ENCODE measurements at places on chromosomes 3 and 15.

GRCh38 chr3:143693506-143693905, 154.8 kb downstream of the SLC9A9 start:
- DNase-seq, result no peak

DNA sequence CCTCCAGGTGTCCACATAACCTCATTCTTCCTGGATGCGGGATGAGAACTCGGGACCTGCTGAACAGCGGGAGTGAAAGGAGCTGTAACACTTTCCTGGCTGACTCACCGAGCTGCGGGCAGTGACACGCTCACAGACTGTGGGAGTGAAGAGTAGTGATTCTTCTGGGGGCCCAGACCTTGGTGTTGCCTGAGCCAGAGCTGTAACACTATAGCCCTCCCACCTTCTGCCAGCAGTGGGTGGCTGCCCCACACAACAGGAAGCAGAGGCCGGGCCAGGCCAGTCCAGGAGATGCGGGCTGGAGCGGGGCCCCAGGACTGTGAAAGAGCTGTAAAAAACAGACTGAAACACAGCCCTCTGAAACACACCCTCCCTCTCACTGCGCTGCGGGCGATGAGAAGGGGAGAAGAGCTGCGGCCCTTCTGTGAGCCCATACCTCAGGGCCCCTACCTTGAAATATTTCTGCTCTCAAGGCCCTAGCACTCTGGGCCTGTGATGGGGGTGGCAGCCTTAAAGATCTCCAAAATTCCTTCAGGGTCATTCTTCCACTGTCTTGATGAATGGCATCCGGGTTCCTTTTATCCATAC, 464.0 kb upstream of the CCDC54 start:
- DNase-seq, result no peak

GRCh38 chr3:182108371-182108770, 396.6 kb downstream of the SOX2 start:
- DNase-seq, result no peak

- no peak for DNase-seq
These were observed 4.0 kb upstream of the LMCD1 start for GRCh38 chr3:8497582-8497981.

- no peak for DNase-seq
These were observed 18.3 kb downstream of the CLSTN2 start for GRCh38 chr3:139953131-139953910.

- peak; percentile 58 for DNase-seq
These were observed at the start of gene APBA2 for GRCh38 chr15:28885630-28886430. APBA2 (plus strand) TSS chr15:28885974; CDS start chr15:29053885, 167,911 bp downstream.

DNA sequence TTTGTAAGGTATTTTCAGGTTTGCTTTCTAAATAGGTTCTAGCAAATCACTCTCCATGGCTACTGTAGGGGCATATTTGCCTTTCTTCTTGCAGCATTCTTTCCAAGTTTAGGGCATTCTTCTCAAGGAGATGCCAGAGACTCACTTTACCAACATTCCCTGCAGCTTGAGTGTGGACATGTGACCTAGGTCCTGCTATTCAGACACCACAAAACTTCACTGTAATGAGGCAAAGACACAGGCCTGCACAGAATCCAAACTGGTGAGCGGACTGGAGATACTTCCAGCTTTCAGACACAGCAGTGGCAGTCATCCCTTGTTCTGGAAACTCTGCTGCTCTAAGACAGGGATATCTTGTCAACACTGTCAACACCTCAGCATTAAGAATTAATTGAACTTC, 146.4 kb upstream of the PFN2 start:
- DNase-seq, result no peak

- DNase-seq, result no peak
These were observed 3.8 kb downstream of the TP53BP1 start for GRCh38 chr15:43489191-43489590.

- no peak for DNase-seq
These were observed 4.4 kb downstream of the NAALADL2 start for GRCh38 chr3:174863488-174863887.

DNA sequence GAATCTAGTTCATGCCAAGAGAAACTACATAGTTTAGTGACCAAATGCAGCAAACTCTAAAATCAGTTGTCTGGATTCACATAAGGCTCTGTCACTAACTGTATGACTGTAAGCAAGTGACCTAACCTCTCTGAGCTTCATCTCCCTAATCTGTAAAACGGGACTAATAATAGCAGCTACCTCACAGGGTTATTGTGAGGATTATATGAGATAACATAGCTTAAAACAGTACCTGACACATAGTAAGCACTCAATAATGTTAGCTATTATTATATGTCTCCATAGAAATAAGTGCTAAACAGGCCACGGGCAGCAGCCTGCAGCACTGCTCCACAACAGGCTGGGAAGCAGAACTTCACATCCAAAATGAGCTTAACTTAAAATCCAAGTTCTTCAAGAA, 30.2 kb downstream of the NPTN start:
- no peak for DNase-seq

- no peak for DNase-seq
These were observed 107.4 kb upstream of the MLF1 start for GRCh38 chr3:158463556-158463955.

DNA sequence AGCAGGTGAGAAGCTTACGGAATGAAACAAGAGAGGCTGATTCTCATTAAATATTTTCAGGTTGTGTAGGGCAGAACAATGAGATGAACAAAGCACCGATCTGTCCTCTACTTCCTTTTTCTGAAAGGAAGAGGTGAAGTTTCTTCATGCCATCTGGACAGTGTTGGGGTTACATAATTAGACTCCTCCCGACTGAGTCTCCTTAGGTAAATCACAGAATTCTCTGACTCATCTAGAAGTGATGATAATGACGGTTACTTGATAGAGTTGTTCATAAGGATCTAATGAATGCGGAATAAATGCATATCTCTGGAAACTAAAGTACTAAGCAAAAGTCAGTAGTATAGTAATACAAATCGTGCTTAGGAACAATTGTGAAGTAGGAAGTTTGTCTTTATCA, 21.2 kb downstream of the CRTC3 start:
- no peak for DNase-seq

GRCh38 chr15:38029736-38030135, 95.3 kb downstream of the TMCO5A start:
- no peak for DNase-seq

DNA sequence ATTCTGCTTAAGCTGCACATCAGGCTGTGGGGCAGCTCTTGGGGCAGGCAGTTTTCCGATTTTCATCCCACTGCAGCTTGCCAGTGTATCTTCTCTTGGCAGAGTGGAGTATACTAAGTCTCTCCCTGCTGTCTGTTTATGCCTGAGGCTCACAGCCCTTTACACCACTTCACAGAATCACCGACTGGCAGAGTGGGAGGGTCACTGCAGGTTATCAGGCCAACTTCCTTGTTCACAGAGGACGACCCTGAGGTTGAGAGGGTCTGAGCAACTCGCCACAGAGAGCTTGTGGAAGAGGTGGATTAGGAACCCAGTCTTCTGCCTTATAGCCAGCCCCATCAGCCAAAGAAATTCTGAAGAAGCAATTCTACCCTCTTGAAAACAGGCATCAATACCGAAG, 30.9 kb downstream of the KIF9 start:
- DNase-seq, result no peak

DNA sequence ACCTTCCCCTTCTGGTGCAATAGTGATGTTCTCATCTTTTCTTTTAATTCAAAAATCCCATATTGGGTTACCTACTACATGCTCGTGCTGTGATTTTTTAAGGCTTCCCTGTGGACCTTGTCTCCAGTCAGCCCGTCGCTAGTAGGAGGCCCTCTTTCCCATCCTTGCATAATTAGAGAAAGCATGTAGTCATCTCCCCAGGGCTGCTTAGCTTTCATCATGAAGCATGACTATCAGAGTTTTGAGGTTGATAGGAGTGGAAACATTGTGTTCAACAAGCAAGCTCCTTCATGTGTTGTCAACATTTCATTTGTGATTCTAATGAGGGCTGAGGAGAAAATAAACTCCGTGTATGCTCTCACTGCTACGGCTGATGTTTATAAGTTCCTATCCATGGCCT, 8.7 kb upstream of the LRTM1 start:
- DNase-seq, result no peak

DNA sequence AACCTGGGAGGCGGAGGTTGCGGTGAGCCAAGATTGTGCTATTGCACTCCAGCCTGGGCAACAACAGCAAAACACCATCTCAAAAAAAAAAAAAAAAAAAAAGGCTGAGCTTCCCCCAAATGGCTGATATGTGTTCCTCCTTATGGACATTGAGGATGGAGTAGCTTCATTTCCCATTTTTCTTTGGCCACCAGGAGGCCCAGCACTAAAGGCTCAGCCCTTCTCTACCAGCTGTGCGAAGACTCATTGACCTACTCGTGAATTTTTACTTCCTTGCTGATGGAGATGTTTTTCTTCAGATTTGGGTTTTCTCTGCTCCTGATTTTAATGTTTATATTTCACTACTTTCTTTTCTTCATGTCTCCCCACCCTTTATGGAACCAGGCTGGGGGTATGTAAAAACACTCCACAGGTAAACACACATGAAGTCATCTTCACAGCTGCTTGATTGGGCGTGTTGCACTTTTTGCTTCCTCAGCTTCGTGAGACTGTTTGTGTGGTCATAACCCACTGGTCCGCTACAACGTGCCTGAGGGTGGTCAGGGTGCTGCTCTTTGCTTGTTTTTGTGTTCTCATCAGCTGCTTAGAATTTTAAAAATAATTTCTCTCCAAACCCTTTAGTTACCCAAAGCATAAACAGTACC, 13.5 kb downstream of the SEMA4B start:
- no peak for DNase-seq

DNA sequence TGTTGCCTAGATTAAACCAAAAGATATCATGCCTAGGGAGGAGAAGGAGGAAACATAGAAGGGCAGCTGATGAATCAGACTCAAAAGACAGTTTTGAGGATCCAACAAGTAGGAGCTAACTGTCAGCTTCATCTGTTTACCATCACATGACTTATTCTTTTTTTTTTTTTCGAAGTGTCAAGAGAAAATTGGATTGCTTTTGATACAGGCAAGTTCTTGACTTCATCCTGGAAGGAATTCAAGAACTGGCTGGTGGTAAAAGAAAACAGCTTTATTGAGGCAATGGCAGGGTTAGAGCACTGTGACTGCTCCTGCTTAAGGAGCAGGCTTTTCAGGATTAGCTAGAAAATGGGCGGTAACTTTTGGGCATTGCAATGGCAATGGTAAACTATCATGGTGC, 227.5 kb upstream of the KCNMB2 start:
- peak; percentile 38 for DNase-seq

- no peak for DNase-seq
These were observed 69.4 kb downstream of the EXOG start for GRCh38 chr3:38565339-38566214.

GRCh38 chr3:137764563-137765309, 621 bp downstream of the SOX14 start:
- DNase-seq, result no peak

- DNase-seq, result peak; percentile 23
These were observed 871 bp downstream of the MAP1A start for GRCh38 chr15:43518197-43518761.

DNA sequence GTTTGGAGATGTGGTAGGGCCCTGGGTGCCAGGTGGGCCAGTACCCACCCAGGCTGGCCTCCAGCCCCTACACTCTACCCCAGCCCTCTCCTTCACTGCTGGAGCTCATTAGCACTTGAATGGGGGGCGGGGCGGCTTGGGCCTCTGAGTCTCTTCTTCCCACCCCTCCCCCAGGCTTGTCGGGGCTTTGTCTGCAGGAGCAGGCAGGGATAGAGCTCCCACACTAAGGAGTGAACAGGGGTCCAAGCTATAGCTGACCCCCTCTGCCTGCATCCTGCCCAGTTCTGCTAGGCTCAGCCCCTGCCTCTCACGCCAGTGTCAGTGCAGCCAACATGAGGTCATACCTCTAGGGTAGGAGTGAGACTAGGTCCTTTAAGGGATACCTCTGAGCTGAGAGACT, 5.2 kb downstream of the GNAI2 start:
- DNase-seq, result no peak

DNA sequence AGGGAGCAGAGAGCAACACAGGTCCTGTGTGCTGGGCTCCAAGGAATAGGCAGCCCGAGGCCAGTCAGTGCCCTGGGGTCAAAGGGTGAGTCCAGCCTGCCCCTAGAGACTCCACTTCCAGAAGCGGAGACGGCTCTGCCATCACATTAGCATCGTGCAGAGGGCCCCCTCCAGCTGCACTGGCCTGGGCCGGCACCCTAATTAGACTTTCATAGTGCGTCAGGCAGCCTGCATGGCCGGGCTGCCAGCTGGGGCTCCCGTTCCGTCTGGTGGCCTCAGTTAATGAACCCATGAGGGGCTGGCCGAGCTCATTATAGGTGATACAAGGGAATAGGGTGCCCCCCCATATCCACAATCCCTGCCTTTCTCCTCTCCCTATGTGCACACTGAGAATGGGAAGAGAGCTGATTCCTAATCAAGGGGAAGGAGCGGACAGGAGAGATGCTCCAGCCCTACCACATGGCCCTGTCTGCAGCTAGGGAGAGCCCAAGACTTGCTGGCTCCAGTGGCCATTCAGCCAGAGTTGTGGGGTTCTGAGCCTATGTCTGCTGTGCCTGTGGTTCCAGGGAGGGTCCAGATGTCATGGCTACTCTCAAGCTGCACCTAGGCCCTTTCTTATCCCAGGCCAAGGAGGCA, 128.0 kb downstream of the SRGAP3 start:
- DNase-seq, result no peak
